Mucosa of descending colon (tissue), 3 donors: ENCODE measurements at places on chromosomes 6 and 20. TPM values are rescaled to one million over a fixed set of nuclear protein-coding genes. Genes with fewer than 3 reads are reported as not detected.

Gene IRF4
- 10.5 TPM for total RNA-seq

- DNase-seq: peak; percentile 32
These were observed 45.8 kb upstream of the PNRC1 start for GRCh38 chr6:89034586-89035251.

DNA sequence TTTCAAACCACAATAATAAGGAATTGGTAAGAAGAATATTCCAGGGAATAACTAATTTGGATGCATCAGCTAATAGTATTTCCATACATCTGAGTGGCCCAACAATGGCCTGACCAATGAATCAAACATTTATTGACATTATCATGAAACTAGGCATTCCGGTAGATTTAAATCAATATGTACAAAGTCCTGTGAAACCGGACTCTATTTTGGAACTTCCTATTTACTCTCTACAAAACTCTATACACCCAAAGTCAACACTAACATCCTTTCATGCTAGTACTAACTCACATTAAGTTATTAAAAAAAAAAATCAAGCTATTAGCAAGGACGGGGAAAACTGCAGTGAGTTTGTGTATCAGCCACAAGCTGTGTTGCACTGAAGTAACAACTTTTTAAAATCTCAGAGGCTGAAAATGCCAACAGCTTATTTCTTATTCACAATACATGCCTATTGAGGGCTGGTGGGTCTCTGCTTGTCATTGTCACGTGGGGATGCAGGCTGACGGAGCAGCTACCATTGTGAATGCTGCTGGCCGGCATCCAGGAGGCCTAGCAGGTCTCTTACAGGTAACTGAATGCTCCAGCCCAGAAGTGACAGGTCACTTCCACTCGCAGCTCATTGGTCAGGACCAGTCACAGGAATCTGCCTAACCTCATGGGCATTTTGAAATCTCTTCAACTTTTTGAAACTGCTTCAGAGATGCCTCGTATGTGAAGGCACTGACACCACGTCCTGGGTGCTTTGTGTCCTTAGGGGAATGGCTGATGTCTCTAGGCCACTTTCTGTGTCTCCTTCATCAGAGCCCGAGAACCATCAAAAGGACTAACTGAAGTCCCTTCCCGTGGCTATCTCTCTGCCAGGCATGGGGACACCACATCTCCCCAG, 76.3 kb downstream of the SLC22A23 start:
- DNase-seq: peak; percentile 64

Gene MAP3K5
- total RNA-seq: 16.3 TPM

DNA sequence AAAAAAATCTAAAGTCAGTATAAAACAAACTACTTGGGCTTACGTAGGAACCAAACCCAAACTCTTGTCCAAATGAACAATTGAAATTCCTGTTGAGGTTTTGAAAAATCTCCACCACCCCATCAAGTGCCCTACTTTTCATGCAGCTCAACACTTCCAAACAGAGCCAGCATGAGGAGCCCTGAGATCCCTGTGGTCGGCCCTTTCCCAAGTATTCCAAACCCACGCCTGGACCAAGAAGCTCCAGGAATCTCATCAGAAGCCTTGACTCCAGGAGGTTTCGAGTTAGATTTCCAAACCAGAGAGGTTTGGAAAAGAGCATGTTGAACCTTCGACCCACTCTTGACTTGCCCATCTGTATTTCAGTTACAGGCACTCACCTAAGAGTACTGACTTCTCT, 179.3 kb downstream of the MTFR2 start:
- DNase-seq: no peak

DNA sequence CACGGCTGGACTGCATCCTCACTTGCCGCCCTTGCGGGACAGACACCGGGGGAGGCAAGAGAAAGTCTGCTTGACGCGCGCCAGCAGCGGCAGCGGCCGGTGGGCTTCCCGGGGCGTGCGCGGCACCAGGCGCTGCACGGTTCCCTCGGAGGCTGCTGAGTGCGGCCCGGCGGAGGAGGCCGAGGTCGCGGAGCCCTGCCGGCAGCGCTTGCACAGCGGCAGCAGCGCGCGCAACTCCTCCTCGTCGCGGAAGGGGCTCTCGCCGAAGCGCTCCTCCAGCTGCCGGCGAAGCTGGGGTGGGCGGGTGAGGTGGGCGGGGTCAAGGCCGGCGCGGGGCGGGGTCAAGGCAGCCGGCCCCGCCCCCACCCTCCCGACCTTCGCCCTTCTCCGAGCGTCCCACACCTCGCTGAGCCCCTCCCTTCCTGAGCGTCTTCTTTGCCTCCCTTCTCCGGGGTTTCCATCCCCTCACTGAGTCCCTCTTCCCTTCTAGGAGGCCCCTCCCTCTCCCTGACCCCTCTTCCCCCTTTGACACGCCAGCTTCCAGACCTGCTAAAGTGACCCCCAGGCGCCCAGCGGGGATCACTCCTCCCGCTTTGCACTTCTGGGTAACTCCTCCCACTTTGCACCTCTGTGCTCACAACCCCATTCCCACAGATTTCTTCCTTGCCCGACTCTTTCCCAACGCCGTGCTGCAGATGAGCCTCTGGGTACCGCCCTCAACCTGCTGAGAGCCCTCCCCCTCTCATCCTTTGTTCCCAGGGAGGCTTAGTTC, 8.8 kb downstream of the DUSP15 start:
- DNase-seq: peak; percentile 78

Gene ABHD16B
- not detected for total RNA-seq

- no peak for DNase-seq
These were observed 21.8 kb downstream of the SAYSD1 start for GRCh38 chr6:39093149-39093708.

GRCh38 chr6:52953911-52954839, 40.9 kb downstream of the GSTA4 start:
- no peak for DNase-seq

GRCh38 chr6:3876101-3876500, 26.9 kb downstream of the FAM50B start:
- no peak for DNase-seq

- DNase-seq: no peak
These were observed 155.4 kb upstream of the KCNQ5 start for GRCh38 chr6:72466471-72466870.

- peak; percentile 41 for DNase-seq
These were observed 248.1 kb upstream of the OPRM1 start for GRCh38 chr6:153790876-153791473.

DNA sequence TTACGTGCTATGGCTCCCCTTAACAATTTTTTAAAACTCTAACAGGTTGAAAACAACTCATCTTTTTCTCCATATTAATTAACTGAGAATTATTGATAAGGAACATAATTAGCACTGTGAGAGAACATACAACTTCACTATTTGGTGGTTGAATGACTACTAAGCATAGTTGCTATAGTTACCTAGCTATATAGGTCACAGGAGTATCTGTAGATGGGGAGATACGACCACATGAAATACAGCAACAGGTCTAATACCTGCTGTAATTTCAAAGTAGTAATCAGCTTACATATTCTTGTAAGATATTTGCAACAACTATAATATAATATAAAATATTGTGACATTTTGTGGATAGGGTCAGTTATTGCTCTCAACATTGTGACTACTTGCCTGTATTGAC, 102.9 kb downstream of the ADGB start:
- DNase-seq: no peak

Gene CLIC5
- total RNA-seq: 242 TPM

DNA sequence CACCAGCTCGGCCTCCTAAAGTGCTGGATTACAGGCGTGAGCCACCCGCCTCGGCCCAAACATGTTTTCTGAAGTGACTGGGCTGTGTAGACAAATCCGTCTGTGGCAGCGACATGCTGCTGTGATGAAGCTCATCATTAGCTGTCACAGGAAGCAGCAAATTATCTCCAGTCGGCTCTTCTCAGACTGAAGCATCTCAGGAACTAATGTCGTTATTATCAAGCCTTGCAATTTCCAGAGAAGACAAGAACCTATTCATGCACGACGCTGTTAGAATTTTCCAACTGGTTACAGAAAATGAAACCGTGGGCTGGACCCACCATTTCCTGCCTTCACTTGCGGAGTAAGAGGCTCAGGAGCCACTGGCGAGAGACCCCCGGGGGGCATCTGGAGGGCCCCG, 17.1 kb upstream of the NTSR1 start:
- no peak for DNase-seq

Gene WFDC5
- not detected for total RNA-seq
